ENCODE measurements at places on chromosomes 5 and 9.
A peak's percentile ranks its signal among the peaks of the same experiment; 100 is the strongest.

- peak overlapping the region; percentile 69 for H3K27ac ChIP-seq
- peaks cover 95% of the 10 kb centered on the region for H3K36me3 ChIP-seq
- ATAC-seq: peak; percentile 37
- H3K4me3 ChIP-seq: no peak overlapping the region
- no peaks in the 10 kb centered on the region for H3K4me1 ChIP-seq
- H3K27me3 ChIP-seq: no peaks in the 10 kb centered on the region
Measured at GRCh38 chr9:33924978-33925797, 108.2 kb downstream of the UBE2R2 start.

GRCh38 chr5:173857234-173857633 is 30.9 kb upstream of the CPEB4 start:
- no peak overlapping the region for H3K27ac ChIP-seq
- no peaks in the 10 kb centered on the region for H3K36me3 ChIP-seq
- peaks cover 3% of the 10 kb centered on the region for H3K27me3 ChIP-seq
- peaks cover 9% of the 10 kb centered on the region for H3K4me1 ChIP-seq

- no peaks in the 10 kb centered on the region for H3K4me1 ChIP-seq
- no peaks in the 10 kb centered on the region for H3K36me3 ChIP-seq
- ATAC-seq: no peak
Measured at GRCh38 chr9:98864281-98865174, 57.1 kb downstream of the GALNT12 start.

- no peaks in the 10 kb centered on the region for H3K36me3 ChIP-seq
- H3K27me3 ChIP-seq: no peaks in the 10 kb centered on the region
- no peaks in the 10 kb centered on the region for H3K4me1 ChIP-seq
Measured at GRCh38 chr9:128712451-128713410, 10.4 kb downstream of the PKN3 start.

GRCh38 chr5:64619609-64620008 is 70.7 kb upstream of the SHISAL2B start:
- H3K36me3 ChIP-seq: no peaks in the 10 kb centered on the region
- no peak for ATAC-seq
- H3K4me1 ChIP-seq: no peaks in the 10 kb centered on the region

DNA sequence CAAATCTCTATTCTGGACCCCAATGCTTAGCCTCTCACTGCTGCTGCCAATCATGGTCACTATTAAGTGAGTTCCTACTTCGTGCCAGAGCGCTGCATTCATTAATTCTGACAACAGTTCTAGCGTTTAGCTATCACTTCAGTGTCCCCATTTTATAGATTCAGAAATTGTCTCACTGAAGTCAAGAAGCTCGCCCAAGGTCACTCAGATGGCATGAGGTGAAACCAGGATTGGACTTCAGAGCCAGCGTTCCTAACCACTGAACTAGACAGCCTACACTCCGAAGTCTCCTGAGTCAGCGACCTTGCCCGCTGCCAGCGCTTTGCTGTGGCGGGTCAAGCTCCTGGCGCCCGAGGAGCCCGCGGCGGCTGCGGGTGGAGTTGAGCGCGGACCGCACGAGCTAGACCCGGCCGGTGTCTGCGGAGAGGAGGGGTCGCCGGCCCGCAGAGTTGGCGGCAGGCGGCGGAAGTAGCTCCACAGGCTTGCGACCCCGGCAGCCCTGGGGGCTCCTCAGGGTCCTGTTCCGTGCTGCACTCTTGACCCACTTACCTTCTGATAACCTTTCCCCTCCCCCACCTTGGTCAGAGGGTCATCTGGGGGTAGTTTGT is 2.1 kb upstream of the GABRB2 start:
- no peak for ATAC-seq
- peaks cover 50% of the 10 kb centered on the region for H3K27me3 ChIP-seq

GRCh38 chr5:20528471-20528870 is 540.5 kb upstream of the CDH18 start:
- H3K4me3 ChIP-seq: no peak overlapping the region
- ATAC-seq: no peak
- H3K4me1 ChIP-seq: no peaks in the 10 kb centered on the region
- no peaks in the 10 kb centered on the region for H3K27me3 ChIP-seq
- no peaks in the 10 kb centered on the region for H3K36me3 ChIP-seq

DNA sequence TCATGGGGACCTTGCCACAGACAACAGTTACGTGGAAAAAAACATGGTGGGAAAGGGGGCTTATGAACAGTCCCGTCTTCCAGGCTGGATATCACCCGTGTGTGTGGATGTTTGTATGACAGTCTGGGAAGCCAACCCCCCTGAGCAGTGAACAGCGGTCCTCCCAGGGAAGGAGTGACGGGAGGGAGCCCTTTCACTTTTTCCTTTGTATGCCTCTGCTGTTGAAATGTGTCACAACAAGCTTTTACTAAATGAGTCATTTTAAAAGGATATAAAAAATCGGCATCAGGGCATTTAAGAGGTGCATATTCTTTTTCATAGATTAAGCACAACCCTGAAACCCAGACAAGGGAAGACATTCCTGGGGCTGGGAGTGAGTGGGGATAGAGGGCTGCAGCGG is 5.1 kb downstream of the MYMK start:
- no peaks in the 10 kb centered on the region for H3K36me3 ChIP-seq
- H3K27ac ChIP-seq: no peak overlapping the region
- no peak for ATAC-seq
- no peaks in the 10 kb centered on the region for H3K4me1 ChIP-seq
- H3K4me3 ChIP-seq: no peak overlapping the region

DNA sequence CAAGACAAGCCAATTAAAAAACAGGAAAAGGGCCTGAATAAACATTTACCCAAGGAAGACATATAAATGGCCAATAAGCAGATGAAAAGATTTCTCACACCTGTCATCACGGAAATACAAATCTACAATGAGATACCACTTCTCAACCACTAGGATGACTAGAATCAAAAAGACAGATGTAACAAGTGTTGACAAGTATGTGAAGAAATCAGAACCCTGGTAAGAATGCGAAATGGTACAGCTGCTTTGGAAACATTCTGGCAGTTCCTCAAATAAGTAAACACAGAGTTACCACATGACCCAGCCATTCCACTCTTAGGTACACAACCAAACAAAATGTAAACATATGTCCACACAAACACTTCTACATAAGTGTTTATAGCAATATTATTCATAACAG is 32.5 kb downstream of the LEAP2 start:
- ATAC-seq: no peak
- peaks cover 75% of the 10 kb centered on the region for H3K36me3 ChIP-seq
- H3K4me1 ChIP-seq: peaks cover 21% of the 10 kb centered on the region
- no peaks in the 10 kb centered on the region for H3K27me3 ChIP-seq
- no peak overlapping the region for H3K4me3 ChIP-seq

- H3K27me3 ChIP-seq: peaks cover under 1% of the 10 kb centered on the region
- ATAC-seq: no peak
- H3K36me3 ChIP-seq: no peaks in the 10 kb centered on the region
Measured at GRCh38 chr9:134531220-134531970, 110.2 kb upstream of the COL5A1 start.
